ENCODE measurements at places on chromosomes 16 and 17.

DNA sequence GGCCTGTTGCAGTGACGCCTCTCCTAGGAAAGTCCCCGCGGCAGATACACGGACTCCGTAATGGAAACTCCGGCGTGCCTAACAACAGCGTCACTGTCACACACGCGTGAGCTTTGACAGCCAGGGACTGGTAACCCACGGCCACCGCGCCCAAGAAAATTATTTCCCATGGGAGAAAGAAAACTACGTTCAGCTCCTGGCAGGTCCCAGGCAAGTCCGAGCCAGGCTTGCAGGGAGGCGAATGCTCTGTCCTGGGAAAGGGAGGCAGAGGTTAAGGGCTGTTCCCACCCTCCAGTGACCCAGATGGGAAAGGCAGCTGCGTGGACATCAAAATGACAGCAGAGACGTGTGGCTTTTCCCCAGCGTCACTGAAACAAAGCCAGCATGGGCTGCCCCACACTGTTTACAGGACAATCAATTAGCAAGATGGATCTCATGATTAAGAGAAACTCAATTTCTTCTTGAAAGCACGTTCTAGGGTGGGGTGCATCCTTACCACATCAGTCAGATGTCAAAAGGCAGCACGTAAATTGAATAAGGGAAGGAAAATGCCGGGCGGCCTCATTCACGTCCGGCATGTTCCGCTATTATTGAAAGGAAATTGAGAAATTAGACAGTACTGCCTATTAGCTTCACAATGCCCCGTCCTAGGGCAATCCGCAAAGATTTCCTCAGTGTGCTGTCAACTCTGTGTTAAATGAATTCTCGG lies 82.5 kb downstream of the NXN start:
- DNase-seq, result no peak

GRCh38 chr17:42509409-42509808 lies 26.6 kb upstream of the NAGLU start:
- no peak for DNase-seq

DNA sequence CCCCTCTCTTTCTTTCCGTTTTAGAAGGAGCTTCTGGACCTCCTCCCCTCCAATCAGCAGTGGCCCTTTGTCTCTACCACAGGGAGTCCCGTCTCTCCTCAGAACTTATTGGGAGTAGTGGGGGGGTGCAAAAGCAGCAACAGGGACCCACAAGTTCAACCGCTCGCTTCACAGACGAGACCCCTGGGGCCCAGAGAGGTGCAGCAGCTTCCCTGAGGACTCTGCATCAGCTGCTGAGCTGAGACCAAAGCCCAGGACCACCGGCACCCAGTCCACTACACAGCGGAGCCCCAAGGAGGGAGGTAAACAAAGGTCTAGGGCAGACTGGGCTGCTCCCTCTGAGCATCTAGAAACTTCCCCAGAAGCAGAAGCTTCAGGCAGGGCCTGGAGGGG lies 123.9 kb downstream of the SDK2 start:
- no peak for DNase-seq

GRCh38 chr16:82137822-82138167 lies 32.2 kb downstream of the MPHOSPH6 start:
- DNase-seq, result no peak

Data from GM04503 (cell line).